ENCODE measurements at places on chromosomes 4 and X. TPM values are rescaled to one million over a fixed set of nuclear protein-coding genes. Genes with fewer than 3 reads are reported as not detected.

GRCh38 chr4:118981171-118981838 lies 92.7 kb downstream of the SYNPO2 start:
- no peak for DNase-seq

The BTC gene
- 2.3 TPM for polyA plus RNA-seq

The PFKFB1 gene
- polyA plus RNA-seq: 0.98 TPM

GRCh38 chrX:15497865-15498264 lies 2.7 kb upstream of the BMX start:
- DNase-seq: no peak

The LRRC66 gene
- 1.8 TPM for polyA plus RNA-seq

Measured in muscle of back (tissue), 13 donors.